Activated T-helper 1 cell treated with anti-CD3 and anti-CD28 coated beads, Interleukin-12 subunit alpha, Interleukin-12 subunit beta, Interleukin-2, Interleukin-4 antibody, amounts not matched to agents 30 ng/mL and 10 ng/mL and 1 ng/mL, durations not matched to agents 14 hours and 24 hours and 36 hours (primary cell): ENCODE measurements at places on chromosomes 12 and 14. TPM values are rescaled to one million over a fixed set of nuclear protein-coding genes. Genes with fewer than 3 reads are reported as not detected.

- no peak for DNase-seq
Observed at GRCh38 chr14:51398898-51399297, 158.9 kb downstream of the TMX1 start.

DNA sequence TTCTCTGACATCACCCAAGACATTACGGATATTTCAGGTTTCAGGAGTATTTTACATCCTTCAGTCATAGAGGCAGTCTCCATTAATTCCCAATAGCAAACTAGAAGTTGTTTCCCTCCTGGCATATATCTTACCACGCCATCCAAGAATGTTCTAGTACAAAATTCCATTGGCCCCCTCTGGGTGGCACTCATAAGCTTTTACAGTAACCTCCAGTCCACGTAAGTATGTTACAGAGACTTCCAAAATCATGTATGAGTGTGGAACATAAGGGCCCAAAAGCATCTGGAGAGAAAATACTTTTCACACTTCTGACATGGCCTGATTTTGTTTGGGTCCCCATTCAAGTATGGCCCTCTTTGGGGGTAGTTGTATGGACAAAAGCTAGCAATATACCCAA is 58.1 kb upstream of the DHRS4 start:
- no peak for DNase-seq

ANKS1B gene
- total RNA-seq: 2.8 TPM in 2 replicates

- DNase-seq: no peak
Observed at GRCh38 chr14:100165376-100165775, 5.9 kb upstream of the DEGS2 start.

DNA sequence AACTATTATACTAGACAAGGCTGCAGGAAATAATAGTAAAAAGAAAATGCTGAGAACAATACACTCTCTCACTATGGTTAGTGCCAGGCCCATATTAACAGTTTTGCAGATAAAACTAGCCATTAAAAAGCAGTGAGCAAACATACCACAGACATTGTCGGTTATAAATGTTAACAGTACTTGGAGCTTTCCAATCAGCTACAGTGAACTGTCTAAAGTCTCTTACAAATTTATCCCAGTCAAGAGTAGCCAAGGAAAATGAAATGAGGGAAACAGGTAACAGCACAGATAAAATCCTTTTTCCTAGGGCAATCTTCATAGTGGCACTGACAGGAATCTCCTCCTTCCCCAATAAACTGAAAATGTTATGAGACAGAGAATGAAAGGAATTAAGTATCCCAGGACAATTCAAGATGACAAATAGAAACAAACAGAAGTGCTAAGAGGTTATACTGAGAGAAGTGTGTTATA is 30.8 kb downstream of the PAWR start:
- no peak for DNase-seq

DNA sequence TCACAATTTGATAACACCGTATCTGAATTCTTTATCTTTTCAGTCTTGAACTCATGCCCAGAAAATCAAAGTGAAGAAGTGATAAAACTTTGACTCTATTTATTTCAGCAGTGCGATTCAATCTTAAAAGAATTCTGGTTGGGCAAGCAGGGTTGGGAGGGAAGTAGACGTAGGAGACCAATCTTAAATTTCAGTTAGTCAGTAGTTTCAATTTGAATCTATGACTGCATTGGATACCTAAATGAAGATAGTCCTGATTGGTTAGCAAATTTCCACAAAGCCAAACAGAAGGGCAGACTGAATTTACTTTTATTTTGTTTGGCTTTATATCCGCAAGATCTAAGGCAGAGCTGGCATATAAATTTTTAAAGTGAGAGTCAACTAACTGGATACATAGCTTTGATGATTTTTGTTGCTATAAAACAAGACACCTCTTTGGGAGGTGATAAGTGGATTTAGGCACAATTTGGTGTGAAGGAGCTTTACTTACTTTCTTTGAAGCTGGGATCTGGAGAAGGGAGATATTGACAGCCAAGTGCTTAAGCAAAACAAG is 2.6 kb downstream of the ACSS3 start:
- DNase-seq: no peak
